ENCODE measurements at places on chromosomes 16 and 17.

DNA sequence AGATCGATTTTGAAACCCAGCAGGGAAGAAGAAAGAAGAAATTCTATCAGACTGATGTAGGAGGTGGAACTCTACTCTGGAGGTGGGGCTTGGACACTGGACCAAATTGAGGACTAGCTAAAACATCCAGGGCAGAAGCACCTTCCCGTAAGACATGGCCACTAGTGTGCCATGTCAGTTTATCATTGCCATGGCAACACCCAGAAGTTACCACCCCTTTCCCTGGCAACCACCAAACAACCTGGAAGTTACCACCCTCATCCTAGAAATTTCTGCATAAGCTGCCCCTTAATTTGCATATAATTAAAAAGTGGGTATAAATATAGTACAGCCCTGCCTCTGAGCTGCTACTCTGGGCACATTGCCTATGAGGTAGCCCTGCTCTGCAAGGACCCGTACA lies 66.7 kb downstream of the NACA2 start:
- no peak for DNase-seq

DNA sequence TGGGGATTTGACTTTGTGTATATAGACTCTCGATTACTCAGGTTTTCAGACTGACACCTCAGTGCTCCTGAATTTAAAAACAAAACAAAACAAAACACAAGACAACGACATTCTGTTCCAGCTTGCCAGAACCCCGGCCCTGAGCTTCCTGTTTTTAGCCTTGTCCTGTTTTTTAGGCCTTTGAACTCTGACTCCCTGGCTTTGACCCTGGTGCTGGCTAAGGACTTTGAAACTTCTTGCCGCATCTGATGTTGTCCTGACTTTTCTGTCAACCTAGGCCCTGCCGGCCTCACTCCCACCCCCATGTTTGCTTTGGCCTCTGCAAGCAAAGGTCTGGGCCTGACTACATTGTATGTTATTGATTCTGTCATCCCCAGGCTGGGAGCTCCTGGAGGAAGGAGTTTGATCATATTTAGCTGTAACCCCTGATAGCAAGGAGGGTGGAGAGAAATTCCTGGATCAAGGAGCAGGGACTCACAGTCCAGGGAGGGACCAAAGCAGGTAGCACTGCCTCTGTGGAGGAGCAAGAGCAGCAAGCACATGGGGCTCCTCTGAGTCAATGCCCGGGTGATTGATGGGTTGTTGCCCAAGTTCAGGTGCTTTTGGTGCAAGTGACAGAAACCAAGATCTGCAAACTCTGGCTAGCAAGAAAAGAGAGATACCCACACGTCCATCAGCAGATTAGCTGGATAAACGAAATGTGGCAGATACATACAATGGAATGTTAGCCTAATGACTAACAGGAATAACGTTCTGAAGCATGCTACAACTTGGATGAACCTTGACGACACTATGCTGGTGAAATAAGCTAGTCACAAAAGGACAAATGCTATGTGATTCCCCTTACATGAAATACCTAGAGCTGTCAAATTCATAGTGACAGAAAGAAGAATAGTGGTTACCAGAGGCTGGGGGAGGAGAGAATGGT lies 7.7 kb downstream of the CCL16 start:
- no peak for DNase-seq

DNA sequence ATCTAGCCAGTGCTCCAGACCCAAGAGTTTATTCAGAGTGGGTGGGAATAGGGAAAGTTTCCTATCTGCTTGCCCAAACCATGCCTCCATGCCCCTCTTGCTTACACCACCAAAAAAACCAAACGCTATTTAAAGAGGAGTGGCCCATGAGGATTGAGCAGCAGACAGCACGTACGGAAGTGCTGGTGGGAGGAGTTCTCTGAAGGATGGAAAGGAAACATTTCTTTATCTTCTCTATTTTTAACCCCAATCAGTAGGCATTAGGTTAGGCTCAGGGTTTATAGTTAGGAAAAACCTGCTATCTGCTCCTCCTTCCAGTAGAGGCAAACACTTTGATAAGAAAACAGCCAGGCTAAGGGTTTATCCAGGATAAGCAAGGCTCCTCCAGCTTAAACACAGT lies 235.3 kb downstream of the ZFHX3 start:
- DNase-seq, result no peak

DNA sequence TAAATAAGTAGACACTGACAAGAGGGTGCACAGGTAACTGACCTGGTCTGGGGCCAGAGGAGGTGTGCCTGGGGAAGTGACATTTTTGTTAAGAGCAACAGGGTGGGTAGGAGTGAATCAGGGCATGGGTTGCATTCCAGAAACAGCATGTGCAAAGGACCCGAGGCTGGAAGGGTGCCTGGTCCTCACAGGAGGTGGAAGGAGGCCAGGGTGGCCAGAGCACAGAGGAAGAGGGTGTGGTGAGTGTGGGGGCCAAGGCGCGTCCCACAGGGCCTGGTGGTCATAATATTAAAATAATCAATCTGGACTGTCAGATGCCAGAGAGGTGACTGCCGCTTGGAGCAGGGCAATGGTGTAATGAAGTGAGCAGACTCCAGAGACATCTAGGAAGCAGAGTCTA lies 14.3 kb downstream of the ARHGAP23 start:
- no peak for DNase-seq

DNA sequence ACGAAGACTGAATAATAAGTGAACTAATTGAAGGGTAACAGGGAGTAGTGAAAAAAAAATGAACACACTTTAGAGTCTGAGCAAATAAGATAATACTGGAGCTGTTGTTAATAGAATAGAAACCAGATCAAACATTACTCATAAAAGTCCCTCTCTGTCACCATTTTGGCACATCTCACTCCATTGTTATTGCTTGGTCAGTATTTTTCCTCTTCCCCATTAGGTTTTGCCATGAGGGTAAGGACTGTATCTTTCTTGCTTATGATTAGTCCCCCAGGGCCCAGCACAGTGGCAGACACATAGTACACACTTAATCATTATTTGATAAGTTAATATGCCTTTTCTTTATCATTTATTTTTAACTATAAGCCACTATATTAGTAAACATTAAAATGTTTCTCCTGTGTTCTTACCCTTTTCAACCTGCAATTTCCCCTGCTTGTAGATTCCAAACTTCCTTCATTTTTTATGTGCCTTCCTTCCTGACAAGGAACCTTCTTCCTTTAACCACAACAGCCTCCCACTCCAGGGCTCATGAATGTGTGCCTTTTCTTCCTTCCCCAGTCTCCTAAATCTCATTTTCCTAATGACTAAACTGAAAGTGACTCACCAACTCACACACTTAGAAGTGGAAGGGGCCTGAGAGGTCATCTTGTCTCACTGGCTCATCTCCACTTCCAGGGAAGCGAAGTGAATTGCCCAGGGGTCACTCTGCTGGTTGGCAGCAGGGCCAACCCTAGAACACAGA lies 88.2 kb upstream of the HAS3 start:
- DNase-seq, result peak; percentile 8
